IPS DF 19.7 (cell line): ENCODE measurements at places on chromosomes 4 and X.

DNA sequence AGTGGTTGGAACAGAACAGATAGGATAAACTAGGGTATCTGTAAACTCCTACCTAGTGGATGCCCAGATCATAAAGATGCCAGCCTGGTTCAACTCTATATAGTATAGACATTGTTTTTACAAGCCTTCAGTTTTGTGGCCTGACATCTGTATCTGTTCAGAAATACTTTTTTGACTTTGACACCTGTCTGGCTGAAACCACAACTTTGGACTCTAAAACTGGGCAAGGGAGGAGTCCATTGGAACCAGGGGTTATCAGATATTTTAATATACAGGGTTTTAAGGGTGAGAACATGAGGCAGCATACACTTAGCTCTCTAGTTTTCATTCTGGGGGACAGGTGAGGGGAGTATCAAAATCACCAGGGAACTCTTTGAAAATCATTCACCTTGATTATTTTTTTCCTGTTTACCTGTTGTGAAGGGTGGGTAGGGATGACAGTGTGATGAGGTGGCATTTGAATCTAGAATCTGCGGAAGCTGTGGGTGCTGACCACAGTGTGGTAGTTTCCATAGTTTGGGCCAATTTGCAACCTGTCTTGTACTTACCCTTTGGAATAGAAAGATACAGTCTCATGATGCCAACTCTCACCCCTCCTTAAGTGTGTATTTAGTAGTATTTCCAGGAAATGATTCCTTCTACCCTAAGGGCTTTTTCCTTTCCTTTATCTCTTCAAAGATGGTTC lies 20.6 kb downstream of the GAB1 start:
- no peak for DNase-seq

- no peak for DNase-seq
Observed at GRCh38 chr4:145177906-145178538, 2.4 kb downstream of the OTUD4 start.

- DNase-seq: no peak
Observed at GRCh38 chr4:26267087-26267486, 53.7 kb upstream of the RBPJ start.

DNA sequence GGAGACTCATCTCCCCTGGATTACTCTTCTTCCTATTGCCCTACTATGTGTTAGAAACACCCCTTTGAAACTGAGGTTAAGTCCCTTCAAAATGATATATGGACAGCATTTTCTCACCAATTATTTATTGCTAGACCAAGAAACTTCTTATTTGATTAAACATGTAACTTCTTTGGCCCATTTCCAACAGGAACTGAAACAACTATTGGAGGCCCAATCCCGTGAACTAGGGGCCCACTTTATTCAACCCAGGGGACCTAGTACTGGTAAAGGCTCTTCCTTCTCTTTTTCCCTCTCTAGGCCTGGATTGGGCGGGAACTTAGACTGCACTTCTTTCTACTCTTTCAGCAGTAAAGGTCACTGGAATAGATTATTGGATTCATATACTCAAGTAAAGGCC lies 16.7 kb upstream of the COL25A1 start:
- no peak for DNase-seq

DNA sequence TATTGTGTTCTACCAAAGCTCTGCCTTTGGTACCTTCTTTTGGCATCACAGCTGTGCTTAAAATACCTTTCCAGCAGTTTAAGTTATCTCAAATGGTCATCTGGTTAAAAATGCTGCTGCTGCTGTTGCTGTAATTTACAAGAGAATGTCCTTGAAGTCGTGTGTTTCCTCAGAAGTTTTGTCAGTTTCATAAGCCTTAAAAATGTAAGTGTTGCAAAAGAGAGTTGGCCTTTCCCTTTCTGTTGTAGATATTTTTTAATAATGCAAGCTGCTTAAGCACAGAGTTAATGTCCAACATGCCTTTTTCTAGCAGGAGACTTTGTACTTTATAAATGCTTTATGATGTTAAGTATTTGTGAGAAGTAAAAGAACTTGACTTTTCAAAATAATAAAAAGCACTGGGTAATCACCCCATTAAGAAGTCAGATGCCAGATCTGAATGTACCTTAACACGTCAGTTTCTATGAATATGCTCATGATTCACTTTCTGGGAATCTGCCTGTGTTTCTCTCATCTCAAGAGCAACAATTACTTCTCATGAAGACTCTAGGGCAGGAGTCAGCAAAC lies 35.3 kb upstream of the TENM3 start:
- no peak for DNase-seq

- no peak for DNase-seq
Observed at GRCh38 chr4:108804648-108805273, 41.9 kb upstream of the ETNPPL start.

DNA sequence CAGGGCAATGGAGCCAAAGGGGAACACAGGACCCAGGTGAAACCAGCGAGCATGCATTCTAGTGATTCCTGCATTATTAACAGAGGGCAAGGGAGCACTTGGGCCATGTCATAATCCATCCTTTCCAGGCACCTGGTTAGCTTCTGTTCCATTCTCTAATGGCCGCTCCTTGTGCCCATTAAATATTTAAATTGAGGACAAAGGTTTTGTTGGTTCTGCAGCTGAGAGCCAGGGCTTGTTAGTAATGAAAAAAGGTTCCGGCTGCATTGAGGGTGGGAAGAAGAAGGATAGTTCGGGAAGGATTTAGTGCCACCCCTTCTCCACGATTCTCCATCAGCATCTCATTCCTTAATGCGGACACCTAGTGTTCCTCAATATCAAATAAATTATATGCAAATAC lies 13.6 kb downstream of the SOD3 start:
- no peak for DNase-seq

- DNase-seq: no peak
Observed at GRCh38 chrX:39445336-39445735, 644.1 kb downstream of the MID1IP1 start.

DNA sequence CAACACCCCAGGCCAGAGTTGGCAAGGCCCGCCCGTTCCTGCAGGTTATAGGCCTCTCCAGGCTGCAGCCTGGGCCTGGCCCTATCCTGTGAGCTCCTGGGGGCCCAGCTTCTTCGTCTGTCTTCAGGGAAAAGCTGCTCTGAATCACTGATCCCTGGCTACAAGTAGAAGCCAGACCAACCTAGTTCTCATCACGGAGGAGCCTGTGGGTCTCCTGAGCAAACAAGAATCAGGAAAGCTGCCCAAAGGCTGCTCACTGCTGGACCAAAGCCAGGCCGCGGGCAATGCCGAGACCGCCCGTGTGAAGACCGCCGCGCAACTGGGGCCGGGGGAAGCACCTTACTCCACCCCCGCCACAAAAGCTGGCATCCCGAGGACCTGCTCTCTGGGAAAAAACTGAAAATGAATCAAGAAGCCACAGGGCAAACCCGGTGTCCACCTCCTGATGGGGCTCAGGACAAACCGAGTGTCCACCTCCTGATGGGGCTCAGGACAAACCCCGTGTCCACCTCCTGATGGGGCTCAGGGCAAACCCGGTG lies 12.8 kb downstream of the CTBP1 start:
- DNase-seq: no peak

DNA sequence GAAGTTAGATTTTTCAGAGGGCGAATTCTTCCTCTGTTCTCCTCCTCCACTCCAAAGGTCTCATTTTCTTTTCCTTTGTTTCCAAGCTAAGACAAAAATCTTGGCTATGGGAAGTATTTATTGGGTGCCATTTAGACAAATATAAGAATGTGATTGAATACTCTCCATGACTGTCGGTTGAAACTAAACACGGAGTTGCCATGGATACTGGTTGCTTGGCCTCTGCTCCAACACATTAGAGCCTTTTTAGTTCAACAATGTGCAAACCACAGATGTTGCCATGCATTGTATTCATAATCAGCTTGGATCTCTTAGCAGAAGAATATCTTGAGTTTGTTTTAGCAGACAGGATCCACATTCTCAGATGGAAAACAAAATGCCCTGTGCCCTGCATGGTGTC lies 366.5 kb upstream of the LCORL start:
- DNase-seq: no peak

DNA sequence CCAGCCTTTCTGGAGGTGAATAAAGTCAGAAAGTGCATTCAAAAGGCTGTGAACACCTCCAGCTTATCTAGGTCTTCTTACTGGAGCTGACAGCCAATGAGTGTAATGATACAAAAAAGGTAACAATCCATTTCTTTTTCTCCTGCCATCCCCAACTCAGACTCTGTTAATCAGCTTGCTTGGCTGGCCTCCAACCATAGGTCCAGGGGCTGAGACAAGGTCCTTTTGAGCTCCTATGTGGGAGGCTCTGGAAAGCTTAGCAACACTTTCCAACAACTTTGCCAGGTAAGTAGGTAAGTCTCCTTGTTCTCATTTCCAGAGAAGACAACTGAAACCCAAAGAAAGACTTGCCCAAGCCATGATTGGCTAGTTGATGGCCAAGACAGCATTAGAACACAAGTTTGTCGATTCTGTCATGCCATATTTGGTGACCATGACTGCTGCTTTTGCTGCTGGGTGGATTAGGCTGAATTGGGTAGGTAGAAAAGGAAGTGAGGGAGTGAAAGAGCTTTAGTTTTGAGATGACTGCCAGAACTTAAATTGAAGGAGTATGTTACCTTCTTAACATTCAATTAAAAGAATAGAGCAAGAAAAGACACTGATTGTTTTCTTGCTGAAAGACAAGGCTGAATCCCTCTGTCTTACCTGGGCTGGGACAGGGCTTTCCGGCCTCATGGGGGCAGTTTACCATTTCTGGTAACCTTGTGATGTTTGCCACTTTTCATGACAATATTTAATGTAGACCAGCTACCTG lies 22.8 kb downstream of the VSIG4 start:
- no peak for DNase-seq

DNA sequence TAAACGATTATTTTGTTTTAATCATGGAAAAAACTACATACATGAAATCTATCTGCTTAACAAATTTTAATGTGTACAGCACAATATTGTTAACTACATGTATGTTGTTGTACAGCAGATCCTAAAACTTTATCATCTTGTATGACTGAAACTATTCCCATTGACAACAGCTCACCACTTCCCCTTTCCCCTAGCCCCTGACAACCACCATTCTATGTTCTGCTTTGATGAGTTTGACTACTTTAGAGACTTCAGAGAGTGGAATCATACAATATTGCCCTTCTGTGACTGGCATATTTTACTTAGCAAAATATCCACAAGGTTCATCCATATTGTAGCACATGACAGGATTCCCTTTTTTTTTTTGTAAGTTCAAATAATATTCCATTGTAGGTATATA lies 185.9 kb downstream of the CFAP299 start:
- DNase-seq: no peak
